ENCODE measurements at places on chromosomes 3 and 15. TPM values are rescaled to one million over a fixed set of nuclear protein-coding genes. Genes with fewer than 3 reads are reported as not detected.

Gene CAMP
- total RNA-seq = 4.4 TPM

Gene DLEC1
- under 0.01 TPM for total RNA-seq

Gene GOLGA6B
- total RNA-seq = not detected

Gene KNG1
- not detected for total RNA-seq

Gene CPNE4
- total RNA-seq = not detected

Gene PP2D1
- total RNA-seq = not detected

Gene HCLS1
- 2.3 TPM for total RNA-seq

Gene WNT7A
- not detected for total RNA-seq

Gene CPEB1
- 0.72 TPM for total RNA-seq

Gene PEX11A
- total RNA-seq = 3.2 TPM

Gene SGO1
- 2.2 TPM for total RNA-seq

Gene PIGZ
- 9.7 TPM for total RNA-seq

Gene ACAD9
- 30.5 TPM for total RNA-seq

Gene ERICH6
- total RNA-seq = not detected

Gene MCF2L2
- total RNA-seq = 0.18 TPM

Gene HRH1
- total RNA-seq = 8.6 TPM

Gene RETNLB
- total RNA-seq = not detected

Gene MYL3
- total RNA-seq = 1.4 TPM

Gene VGLL3
- total RNA-seq = 74.9 TPM

Gene LIPC
- 0.90 TPM for total RNA-seq

Gene BTBD1
- 68.2 TPM for total RNA-seq

Gene ABI3BP
- total RNA-seq = 8.7 TPM

Gene CLDN18
- not detected for total RNA-seq

Gene TNFAIP8L3
- total RNA-seq = 3.8 TPM

Gene UCN2
- 1.6 TPM for total RNA-seq

Gene GUCA1C
- not detected for total RNA-seq

Gene ACY1
- 52.7 TPM for total RNA-seq

Gene PRKCD
- 4.5 TPM for total RNA-seq

Gene TICRR
- 2.5 TPM for total RNA-seq

Gene TMEM87A
- 25.8 TPM for total RNA-seq

Gene GOLGA8T
- not detected for total RNA-seq

Gene PARP3
- total RNA-seq = 20.4 TPM

Gene PAQR9
- not detected for total RNA-seq

Gene PLA2G4E
- total RNA-seq = not detected

Gene ASB14
- not detected for total RNA-seq

Gene SEMA5B
- total RNA-seq = not detected

Measured in cardiac atrium fibroblast (primary cell).